ENCODE measurements at places on chromosomes 3 and 15.
A peak's percentile ranks its signal among the peaks of the same experiment; 100 is the strongest.

DNA sequence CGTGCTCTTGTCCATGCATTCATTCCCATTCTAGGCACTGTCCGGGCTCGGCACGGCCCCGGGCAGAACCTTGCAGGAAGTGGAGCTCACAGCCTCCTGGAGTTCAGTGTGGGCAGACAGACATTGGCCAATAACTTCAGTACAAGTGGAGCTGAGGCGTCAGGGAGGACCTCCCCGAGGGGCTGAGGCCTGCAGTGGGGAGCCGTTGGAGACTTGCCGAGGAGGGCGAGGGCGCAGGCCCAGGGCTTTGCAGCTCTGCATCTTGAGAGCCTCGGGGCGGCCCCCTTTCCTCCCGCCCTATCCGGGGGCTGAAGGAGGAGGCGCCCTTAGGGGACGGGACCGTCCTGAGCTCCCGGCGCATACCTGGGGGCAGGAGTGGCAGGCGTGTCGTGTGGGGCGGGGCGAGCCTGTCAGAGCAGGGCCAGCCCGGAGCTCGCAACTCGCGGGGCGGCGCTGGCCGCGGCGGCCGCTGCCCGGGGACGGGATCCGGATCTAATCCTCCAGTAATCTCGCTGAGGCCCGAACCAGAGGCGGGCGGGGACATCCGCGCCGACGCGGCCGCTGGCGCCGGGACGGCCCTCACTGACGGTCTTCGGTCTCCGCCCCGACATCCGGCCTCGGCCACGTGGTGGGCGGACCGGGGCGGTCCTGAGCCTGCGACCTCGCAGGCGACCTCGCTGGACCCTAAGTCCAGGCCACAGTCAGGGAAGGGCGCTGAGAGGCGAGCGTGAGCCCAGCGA is at the start of gene ACY1:
Gene ACY1, plus strand, starts transcription at position 698 of the 740 bp plus-strand sequence. CDS start 530 bp downstream, outside the sequence.
- DNase-seq = peak; percentile 91

DNA sequence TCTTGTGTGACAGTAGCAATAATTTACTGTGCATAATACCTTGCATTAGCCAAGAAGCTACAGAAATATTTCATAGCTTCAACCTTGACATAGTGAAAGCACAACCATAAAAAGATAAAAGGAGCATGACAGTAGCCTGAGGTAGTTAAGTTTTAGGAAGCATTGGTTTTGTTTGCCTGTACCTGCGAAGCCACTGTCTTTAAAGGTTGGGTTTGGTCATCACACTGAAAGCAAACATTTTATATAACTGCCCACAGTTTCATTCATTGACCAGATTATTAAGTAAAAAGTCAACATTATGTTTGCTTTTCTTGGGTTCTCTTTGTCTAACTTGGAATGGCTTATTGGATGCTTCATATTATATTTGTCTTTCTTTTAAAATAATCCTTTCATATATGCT is 450.1 kb upstream of the IL12A start:
- no peak for DNase-seq

GRCh38 chr15:74027688-74028087 is 33.2 kb downstream of the PML start:
- no peak for DNase-seq

DNA sequence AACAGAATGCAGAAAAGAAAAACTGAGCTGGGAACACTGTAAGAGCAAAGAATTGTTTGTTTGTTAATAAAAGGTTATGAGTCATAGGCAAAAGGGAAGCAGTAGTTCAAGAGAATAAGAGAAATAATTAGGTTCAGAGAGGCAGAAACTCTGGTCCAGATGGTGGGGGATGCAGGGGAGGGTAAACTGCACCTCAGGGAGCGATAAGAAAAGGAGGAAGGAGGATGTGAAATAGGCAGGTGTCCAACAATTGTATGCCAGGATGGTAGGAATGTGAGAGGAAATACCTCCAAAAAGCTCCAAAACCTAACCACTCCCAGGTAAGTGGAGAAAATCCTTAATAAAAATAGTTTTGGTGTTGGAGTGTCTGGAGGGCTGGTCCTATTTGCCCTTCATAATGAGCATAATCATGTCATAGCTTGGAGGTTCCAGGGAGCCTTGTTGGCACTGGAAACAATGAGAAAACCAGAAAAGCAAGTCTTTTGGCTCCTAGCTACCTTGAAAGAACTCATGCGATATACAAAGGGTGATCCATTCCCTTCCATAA is 405.4 kb upstream of the TBL1XR1 start:
- DNase-seq = no peak

- DNase-seq = no peak
Measured at GRCh38 chr3:130870423-130870822, 23.5 kb upstream of the ATP2C1 start.

DNA sequence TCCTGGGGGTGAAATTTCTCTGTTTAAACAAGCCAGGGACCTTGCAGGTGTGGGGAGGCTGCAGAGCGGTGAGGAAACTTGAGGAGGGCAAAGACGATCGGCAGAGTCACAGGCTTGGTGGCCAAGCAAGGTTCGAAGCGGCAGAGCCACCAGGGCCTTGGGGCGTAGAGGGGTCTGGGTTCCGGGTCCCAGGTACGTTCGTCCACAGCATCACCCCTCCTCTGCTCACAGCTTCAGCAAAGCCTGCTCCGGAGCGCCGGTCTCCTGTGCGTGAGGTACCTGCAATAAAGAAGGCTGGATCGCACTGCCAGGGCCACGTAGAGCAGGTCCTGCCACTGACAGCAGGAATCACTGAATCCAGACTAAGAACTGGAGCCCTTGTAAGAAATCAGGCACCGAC is 66.8 kb upstream of the PCSK6 start:
- peak; percentile 30 for DNase-seq

GRCh38 chr3:70726096-70726938 is 413.9 kb upstream of the MDFIC2 start:
- DNase-seq = no peak
